ENCODE measurements at places on chromosomes 3 and 15. TPM values are rescaled to one million over a fixed set of nuclear protein-coding genes. Genes with fewer than 3 reads are reported as not detected.

DNA sequence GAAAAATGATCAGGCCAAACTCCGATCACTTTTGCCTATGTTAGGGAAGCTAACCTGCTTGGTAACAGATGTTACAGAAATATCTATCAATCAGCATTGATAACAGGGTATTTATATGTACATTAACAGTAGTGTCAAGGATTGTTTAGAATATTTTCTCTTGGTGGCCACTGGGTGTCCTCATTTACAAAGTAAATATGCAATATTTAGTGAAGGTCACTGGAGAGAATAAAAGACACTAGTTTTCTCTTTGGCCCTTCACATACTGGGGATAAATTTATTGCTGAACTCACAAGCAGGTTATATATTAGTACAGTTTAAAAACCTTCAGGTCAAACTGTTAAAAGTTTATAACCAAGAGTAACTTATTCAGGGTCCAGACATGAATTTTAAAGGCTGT, 69.0 kb downstream of the TIGIT start:
- no peak for DNase-seq

- DNase-seq = no peak
Observed at GRCh38 chr3:12424635-12425319, 59.5 kb upstream of the TSEN2 start.

GRCh38 chr3:179233043-179233442, 17.9 kb downstream of the KCNMB3 start:
- no peak for DNase-seq

DNA sequence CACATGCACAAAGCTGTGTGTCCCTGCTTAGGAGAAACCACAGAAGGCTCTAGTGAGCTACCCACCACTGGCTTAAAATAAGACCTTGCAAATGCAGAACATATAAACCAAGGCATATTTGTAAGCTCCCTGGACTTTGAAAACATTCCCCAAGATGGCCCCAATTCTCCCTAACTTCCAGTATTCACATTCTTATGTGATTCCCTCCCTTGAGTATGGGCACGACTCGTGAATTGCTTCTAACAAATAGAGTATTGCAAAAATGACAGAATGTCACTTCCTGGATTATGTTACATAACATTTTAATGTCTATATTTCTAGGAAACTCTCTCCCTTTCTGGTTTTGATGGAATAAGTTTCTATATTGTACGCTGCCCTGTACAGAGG, 131.8 kb upstream of the MCTP2 start:
- DNase-seq = no peak

DNA sequence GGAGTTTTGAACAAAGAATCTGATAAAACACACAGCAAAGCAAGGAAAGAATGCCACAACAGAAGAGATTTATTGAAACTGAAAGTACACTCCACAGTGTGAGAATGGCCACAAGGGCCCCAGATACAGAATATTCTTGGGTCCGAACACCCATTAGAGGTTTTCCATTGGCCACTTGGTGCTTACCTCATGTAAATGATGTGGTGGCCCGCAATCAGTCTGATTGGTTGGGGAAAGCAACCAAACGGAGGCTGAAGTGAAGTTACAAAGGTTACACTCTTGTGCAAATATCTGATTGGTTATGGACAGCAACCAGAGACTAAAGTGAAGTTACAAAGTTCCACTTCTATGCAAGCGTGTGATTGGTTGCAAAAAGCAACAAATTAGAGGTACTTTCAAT, 20.4 kb downstream of the NSUN3 start:
- DNase-seq = no peak

The ZNF80 gene
- 0.24 TPM for total RNA-seq

- DNase-seq = no peak
Observed at GRCh38 chr3:178714925-178715832, 178.9 kb downstream of the KCNMB2 start.

DNA sequence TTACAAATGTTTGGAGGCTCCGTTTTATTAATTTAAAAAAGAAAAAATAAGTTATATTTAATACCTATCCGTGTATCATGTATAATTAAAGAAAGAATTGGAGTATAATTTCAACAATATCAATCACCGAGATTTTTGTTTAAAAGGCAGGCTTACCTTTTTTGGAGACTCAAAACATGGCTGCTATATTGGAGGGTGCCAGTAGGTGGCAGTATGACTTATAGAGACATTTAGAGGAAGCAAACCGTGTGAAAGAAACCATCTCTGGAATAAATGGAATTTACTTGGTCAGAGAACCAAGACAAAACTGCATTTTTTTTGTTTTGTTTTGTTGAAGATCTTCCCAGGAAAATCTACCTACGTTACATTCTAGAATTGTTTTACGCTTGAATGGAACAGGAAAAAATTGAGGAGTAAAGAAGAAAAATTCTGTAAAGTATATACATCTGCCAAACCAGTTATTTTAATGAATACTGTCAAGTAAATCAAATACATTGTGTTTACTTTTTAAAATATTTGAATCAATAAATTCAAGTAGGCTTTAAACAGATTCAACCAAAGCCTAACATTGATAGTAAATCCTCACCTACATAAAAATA, 802.6 kb upstream of the ALCAM start:
- peak; percentile 48 for DNase-seq

GRCh38 chr15:78791357-78791756, 19.9 kb downstream of the ADAMTS7 start:
- DNase-seq = no peak

The MUSTN1 gene
- 34.7 TPM for total RNA-seq

GRCh38 chr3:16183601-16184270, 9.3 kb downstream of the GALNT15 start:
- no peak for DNase-seq

The LRRC31 gene
- total RNA-seq = not detected
